MV-4-11 (cell line): ENCODE measurements at places on chromosomes 7 and 10.

DNA sequence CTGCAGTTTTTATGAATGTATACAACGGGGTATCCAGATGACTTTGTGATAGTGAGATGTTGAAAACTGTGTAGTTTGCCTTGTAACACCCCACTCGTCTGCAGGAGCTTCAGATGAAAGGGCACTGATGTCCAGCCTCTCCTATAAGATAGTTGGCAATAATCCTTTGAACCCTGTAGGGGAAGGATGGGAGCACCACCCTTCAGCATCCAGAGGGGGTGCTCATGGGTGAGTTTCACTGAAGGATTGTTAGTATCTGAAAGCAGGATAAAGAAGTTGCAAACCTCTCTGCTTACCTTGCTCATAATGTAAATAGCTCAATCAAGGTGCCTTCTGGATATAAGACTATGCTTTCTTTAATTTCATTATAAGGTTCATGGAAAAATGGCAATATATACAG lies 201.5 kb downstream of the TMEM178B start:
- no peak for DNase-seq

- no peak for DNase-seq
Measured at GRCh38 chr7:135811506-135811905, 62.9 kb upstream of the FAM180A start.

DNA sequence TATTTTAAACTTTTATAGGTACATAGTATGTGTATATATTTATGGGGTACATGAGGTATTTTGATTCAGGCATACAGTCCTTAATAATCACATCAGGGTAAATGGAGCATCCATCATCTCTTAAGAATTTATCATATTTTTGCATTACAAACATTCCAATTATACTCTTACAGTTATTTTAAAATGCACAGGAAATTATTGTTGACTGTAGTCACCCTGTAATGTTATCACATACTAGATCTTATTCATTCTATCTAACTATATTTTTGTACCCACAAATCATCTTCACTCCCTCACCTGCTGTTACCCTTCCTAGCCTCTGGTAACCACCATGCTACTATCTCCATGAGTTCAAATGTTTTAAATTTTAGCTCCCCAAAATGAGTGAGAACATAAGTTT lies 56.3 kb upstream of the FAM3C start:
- no peak for DNase-seq

- peak; percentile 90 for DNase-seq
Measured at GRCh38 chr7:27901028-27901760, 161.2 kb downstream of the TAX1BP1 start.

GRCh38 chr7:134114992-134115391 lies 12.1 kb upstream of the LRGUK start:
- no peak for DNase-seq

- no peak for DNase-seq
Measured at GRCh38 chr10:53744746-53745145, 972.2 kb upstream of the MBL2 start.

DNA sequence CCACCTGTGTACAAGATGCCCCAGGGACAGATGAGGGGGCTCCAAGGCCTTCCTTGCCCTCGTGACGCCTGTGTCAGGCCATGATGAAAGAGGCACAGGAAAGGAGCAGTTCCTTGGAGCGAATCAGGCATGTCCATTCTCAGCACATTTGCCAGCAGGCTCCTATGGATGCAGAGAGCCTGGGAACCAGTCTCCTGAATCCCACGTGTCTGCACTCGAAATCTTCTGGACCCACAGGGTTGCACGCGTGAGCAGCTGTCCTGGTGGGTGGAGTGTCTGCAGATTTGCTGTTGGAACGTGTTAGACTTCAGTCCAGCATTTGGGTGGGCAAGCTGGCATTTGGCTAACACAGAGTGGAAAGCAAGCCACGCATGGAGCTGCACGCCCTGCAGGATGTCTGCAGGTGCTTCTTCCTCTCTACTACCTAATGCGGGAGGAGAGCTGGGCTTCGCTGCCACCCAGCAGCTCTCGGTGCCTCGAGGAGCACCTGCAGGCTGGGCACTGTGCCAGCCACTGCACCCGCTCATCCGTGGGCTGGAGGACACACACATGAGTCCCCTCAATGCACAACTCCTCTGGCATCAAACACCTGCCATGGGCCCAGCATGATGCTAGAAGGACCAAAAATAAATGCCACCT lies 140.7 kb downstream of the PAXIP1 start:
- no peak for DNase-seq

GRCh38 chr10:43181146-43181545 lies 42.9 kb downstream of the CSGALNACT2 start:
- DNase-seq = no peak

DNA sequence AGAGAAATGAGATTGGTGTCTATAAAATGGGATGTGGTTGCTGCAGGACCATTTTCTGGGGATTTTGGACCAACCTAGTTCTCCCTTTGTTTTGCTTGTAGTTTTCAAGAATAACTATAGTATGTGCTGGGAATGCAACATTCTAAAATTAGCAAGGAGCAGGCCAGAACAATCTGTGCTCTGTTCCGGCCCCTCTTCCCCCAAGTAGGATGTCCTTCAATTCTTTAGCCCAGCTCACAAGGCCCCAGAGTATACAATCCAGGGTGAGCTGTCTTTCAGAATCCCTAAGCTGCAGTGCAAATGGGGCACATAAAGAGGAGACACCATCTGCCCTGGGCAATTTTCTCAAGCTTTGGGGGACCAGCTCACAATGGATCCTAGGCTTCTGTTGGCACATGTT lies 809.1 kb downstream of the TNS3 start:
- DNase-seq = no peak

DNA sequence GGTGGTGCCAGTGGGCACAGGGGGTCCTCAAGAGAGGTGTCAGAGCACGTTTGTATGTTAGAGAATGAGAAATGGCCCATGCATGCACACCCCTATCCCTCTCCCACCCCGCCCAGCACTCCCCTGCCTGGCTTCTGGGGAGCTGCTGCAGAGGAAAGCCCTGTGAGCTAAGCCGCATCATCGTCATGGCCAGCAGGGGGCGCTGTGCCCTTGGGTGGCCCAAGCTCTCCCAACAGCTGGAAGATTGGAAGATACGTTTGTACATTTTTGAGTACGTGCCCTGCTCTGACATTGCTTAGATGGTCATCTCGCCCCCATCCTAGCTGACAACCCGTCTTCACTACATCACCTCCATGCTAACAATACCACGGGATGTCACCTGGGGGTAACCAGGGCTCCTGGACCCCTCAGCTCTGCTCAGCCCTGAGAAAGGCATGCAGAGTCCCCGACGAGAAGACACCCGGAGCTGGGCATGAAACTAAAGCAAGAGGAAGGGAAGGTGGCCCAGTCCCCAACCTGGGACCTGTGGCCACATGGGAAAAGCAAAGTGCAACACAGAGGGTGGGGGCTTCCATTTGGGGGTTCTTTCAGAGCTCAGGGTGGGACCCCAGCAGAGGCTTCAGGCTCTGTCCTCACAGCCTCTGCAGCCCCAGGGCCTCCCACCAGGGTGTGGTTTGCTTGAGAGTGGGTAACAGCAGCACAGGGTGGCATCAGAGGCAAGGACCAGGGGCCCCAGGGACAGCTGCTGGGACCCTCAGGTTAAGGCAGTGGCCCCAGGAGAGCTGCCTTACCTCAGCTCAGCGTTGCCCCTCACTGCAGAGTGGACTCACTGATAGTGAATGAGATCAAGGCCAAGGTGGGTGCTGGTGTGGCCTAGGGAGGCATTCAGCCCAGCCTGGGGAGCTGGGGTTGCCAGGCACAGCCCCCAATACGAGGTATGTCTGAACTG lies 136.6 kb downstream of the PTPN20 start:
- peak; percentile 51 for DNase-seq

GRCh38 chr7:133539016-133539415 lies 286.1 kb downstream of the EXOC4 start:
- DNase-seq = no peak

GRCh38 chr10:130854151-130854550 lies 457.4 kb downstream of the TCERG1L start:
- peak; percentile 5 for DNase-seq

DNA sequence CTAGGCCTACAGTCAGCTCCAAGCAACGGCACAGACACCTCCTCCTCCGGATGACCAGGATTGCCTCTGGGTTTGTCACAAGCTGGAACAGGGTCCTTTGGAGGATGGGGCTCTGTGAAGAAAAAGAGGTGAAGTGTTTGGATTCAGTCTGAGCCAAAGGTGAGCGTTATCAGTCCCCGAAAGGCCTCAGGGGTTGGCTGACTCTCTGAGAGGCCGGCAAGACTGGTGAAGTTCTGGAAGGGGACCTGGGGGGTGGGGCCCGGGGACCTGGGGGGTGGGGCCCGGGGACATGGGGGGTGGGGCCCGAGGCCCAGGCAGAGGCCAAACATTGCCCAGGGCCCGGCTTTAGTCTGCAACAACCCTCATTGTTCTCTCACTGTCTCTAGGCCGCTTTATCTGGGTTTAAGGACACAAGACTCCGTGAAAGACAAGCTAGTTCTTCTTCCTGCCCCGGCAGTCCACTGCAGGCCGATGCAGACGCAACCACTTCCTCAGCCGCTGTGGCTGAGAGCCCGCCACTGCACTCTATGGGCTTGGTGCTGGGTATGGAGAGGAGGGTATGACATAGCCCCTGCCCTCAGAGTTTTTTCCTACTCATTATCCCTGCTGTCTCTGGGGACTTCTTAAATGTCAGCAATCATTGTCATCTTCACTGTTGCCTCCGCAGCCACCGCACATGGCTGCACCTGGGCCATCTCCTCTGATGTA lies 27.4 kb upstream of the PSAP start:
- DNase-seq = peak; percentile 66

GRCh38 chr7:158950914-158951635 lies 94.7 kb downstream of the DYNC2I1 start:
- no peak for DNase-seq

GRCh38 chr10:123879606-123880257 lies 11.9 kb downstream of the CPXM2 start:
- DNase-seq = no peak

GRCh38 chr10:134247-135131 lies 766 bp upstream of the ZMYND11 start:
- DNase-seq = peak; percentile 28

DNA sequence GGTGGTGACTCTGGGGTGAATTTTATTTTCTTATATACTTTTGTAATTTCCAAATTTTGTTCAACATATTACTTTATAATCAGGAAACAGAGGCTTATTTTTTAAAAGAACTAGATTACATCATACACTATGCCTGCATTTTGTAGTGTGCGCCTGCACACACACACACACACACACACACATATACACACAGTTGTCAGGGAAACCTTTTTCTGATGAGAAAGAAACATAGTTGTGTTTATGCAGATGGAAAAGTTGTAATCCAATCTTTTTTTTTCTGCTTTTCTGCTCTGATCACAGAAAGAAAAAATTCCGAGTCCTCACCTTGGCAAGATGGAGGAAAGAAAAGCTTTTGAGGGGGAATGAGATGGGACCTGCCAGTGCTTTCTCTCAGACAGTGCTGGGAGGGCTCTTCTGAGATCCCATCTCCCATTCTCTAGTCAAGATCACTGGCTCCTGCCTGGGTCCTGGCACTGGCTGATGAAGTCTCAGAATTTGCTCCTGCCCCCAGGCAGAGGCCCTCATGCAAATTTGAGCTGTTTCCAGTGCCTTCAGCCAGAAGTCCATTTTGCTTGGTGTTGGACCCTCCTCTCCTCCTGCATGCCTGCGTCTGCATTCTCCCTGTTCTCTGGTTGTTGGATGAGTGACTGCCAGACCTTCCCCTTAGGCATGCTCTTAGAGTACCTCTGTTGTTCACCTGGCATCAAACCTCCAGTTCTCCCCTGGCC lies 59.7 kb downstream of the TLL2 start:
- no peak for DNase-seq

DNA sequence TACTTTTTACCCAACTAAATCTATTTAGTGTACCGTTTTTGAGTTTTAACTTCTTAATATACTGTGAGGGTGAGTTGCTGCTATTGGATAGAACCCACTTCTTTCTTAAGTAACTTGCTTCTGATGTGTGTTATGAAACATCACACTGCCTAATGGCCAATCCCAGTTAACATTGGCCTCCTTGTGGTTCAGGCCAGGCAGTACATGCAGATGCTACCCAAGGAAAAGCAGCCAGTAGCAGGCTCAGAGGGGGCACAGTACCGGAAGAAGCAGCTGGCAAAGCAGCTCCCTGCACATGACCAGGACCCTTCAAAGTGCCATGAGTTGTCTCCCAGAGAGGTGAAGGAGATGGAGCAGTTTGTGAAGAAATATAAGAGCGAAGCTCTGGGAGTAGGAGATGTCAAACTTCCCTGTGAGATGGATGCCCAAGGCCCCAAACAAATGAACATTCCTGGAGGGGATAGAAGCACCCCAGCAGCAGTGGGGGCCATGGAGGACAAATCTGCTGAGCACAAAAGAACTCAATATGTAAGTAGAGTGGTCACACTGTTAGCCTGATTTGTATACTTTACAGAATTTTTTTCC lies 39.7 kb downstream of the TES start:
- peak; percentile 53 for DNase-seq

DNA sequence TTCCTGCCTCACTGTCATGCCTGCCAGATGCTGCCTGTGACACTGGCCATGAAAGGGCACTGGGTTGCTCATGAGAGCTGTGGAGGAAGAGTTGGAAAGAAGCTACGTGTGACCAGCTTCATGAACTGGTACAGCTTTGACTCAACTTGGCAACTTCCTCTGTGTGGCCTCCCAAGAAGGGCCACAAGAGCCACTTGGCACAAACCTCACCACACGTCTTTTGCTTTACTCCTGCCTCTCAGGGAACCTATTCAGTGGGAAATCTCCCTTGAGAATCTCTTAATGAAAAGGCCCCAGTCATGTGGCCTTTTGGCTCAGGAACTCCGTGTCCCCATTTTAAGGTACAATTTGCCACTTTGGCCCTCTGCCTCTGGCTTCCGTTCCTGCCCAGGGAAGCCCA lies 54.5 kb downstream of the FRMD4A start:
- DNase-seq = peak; percentile 7

GRCh38 chr7:20417260-20417659 lies 86.6 kb downstream of the ITGB8 start:
- peak; percentile 87 for DNase-seq

DNA sequence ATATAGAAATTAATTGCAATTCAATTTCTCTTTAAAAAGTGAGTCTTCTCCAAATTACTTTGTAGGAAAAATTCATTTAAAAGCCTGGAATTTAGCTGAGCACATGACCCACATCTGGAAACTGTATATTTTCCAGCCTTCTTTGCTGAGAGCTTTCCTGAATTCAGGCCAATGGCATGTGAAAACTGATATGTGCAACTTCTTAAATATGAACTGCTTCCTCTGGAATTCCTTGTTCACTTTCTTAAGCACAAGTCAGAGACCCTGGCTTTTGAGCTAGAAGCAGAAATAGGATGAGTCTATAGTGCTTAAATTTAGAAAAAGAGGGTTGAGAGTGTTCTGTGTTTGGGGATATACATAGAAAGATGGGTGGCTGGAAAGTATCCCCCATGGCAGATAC lies 365.1 kb upstream of the MTPN start:
- no peak for DNase-seq

DNA sequence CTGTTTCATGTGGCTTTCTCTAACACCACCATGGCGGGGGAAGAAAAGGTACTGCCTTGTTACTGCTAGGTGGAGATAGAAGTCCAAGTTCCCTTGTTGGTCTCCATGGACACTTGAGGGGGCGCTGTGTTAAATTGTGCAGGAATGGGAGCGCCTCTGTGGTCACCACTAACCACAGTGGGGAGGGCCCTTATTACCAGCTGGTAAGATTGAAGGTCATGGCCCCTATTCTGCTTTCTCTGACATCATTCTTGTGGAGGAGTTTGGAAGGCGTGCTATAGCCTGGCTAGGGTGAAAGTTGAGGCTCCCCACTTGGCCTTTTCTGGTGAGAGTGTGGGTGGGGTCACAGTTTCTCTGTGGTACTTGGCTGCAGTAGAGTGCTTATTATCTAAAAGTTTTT lies 14.9 kb upstream of the MXI1 start:
- peak; percentile 83 for DNase-seq
